Activated CD8-positive, alpha-beta memory T cell treated with anti-CD3 and anti-CD28 coated beads, Interleukin-2, amount 50 U/mL, for 48 hours (primary cell): ENCODE measurements at places on chromosomes 3 and 15.

DNA sequence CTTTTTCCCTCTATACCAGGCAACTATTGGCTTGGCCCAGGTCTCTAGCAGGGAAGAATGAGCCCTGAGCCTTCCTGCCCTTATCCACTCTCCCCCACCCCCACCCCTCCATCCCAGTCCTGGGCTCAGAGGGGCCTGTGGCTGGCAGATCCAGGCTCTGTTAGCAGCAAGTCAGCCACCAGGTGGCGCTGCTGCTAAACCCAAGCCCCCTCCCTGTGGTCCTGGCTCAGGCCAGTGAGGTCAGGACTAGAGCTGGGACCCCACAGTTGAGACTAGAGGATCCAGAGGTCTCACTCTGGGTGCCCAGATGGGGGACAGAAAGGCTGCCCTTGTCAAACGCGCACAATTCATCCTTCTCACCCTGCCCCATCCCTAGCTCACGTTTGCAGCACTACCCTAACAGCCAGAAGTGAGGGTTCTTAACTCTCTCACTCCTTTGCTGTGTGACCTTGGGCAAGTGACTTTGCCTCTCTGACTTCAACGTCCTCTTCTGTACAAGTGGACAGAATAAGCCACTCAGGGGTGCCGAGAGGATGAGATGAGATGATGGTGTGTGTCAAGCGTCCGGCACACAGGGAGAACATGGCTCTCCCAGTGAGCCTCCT lies 46.8 kb upstream of the SLC6A1 start:
- peak; percentile 89 for DNase-seq

- DNase-seq: no peak
Measured at GRCh38 chr15:60774829-60775463, 296.0 kb upstream of the ICE2 start.

GRCh38 chr3:195896361-195897080 lies 11.8 kb downstream of the TNK2 start:
- DNase-seq: no peak

GRCh38 chr15:74307827-74308811 lies 59.3 kb downstream of the CYP11A1 start:
- no peak for DNase-seq

DNA sequence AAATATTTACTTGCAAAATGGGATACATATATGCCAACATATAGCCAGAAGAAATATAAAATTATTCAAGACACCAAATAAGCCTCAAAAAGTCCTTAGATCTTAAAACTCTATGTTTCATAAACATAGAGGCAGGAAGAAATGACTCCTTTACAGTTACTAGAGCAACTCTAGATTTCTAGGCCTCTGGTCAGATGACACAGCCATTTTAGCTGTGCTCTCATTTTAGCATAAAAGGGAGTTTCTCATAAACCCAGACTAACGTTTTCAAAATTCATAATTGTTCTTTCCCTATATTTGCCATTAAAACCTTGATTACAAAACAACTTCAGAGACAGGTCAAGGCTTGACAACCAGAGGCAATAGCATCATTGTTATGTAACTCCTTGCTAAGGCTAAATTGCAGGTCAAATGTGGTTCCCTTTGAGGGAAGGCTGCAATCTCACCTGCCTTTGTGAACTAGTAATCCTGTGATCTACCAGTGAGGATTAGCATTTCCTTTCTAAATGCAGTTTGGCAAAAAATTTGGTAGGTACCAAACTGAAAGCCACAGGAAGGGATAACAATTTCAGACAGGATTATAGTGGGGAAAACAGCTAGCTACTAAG lies 8.2 kb downstream of the THOC7 start:
- no peak for DNase-seq

DNA sequence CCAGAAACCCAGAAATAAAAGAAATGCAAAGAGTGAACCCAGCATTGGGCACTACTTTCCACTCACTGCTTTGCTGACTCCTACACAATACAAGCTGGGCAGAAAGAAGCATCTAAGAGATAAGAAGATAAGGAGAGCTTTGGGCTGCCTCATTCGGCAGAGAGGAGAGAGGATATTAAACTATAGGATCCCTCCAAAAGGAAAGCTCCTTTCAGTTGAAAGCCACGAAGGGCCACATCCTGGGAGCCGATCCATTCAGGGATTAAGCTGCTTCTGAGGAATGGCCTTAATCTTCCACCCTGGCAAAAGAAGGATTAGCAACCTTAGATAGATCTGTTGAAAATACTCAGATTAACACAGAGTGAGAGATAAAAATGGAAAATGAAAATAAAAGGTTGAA lies 274.9 kb upstream of the PPP2R3A start:
- no peak for DNase-seq

- no peak for DNase-seq
Measured at GRCh38 chr3:44923632-44924456, 49.4 kb downstream of the TGM4 start.
